NK-92 treated with Interleukin-12 subunit alpha and Interleukin-12 subunit beta, amount 100 ng/mL, for 24 hours (cell line): ENCODE measurements at places on chromosomes 3 and 15.

DNA sequence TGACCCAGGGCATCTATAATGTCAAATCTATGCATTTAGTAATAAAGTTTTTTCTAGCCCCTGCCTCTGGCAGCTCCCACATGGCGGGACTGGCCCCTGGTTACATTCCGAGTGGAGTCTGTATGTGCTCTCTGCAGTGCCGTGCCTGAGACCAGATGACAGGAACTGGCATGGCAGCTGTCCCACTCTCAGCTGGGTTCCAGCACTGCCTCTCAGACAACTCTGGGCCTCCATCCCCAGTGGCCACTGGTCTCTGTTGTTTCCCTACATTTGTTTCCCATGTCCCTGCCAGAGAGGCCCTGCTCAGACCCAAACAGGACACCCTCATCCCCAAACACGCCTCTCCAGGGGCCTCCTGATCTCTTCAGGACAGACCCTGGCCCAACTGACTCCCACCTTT, 109.3 kb downstream of the OCA2 start:
- no peak for DNase-seq

DNA sequence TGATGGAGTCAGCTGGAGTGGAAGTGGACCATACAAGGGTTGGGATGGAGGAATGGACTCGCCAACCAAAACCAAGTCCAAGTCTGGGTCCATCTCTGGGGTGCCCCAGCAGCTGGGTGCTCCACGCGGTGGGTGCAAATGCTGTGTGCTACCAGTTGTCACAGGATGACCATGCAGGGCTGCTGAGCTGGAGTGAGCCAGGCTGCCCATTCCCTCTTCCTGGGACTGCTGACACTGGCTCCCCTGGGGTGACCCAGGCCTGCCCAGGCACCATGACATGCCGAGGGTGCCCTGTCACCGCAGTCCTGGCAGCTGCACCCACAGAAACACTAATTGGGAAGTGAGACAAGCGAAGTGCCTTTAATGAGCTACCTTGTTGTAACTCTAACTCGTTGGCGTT, 140.2 kb downstream of the TPRA1 start:
- no peak for DNase-seq

DNA sequence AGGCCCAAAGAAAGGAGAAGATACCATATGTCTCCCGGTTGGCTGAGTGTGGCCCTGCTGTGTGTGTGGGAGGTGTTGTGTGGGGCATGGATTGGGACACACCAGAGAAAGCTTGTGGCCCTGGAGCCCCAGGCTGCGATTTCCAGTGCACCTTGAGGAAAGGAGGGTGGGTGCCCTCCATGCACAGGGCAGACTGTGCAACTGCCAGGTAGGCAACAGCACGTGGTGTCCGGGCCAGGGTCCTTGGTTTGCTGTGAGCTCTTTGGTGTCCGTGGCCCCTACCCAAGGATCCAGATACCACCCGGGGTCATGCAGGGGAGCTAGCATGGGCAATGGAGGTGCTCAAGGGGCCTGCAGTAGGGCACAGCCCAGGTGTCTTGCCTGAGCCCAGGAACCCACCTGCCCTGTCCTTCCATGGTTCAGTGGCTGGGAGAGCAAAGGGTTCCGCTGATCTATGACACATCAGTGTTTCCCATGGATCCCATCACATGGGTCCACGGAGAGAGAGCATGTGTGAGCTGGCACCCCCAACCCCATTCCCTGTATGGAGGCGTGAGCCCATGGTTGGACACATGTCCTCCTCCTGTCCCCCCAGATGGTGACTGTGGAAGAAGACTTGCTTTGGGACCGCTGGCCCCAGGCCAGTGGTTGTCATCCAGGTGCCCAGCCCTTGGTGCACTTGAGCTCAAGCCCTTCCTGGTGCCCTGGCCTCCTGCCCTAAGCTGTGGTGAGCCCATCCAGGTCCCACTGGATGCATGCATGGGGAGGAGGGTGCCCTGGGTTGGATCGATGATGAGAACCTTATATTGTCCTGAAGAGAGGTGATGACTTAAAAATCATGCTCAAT, 223.4 kb downstream of the SNRPN start:
- DNase-seq: no peak

GRCh38 chr3:141095546-141095937, 44.4 kb downstream of the SPSB4 start:
- no peak for DNase-seq

DNA sequence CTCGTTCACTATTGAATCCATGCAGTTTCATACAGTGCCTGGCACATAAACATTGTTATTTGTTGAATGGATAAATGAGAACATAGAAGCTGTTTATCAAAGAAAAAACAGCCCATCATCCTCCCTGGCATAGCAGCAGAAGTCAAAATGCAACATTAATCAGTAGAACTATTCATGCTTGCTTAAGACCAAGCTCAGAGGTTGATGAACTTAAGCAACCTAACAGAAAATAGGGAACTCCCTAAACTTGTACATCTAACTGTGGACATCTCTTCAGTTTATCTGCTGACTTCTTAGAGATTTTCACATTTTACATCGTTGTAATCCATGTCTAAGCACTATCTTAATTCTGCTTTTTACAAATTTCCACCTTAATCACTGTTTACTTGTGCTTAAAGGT, 29.2 kb downstream of the SENP8 start:
- DNase-seq: no peak

GRCh38 chr3:144051211-144051610, 79.6 kb downstream of the DIPK2A start:
- DNase-seq: no peak

DNA sequence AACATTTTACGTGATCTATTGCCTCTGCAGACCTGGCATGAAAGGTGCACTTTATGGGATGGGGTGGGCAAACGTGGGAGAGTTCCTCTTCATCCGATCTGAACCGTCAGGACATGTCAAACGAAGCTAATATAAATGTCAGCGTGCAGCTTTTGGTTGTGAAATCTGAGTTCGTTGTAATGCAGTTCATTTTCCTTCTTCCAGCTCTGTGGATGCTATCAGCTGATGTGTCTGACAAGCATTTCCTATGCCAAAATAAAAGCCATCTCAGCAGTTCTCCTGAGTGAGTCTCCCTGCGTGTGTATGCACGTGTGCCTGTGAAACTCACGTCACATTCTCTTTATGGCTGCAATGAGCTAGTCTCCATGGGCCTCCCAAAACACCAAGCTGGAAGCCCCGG, 512.3 kb downstream of the MCTP2 start:
- DNase-seq: no peak

DNA sequence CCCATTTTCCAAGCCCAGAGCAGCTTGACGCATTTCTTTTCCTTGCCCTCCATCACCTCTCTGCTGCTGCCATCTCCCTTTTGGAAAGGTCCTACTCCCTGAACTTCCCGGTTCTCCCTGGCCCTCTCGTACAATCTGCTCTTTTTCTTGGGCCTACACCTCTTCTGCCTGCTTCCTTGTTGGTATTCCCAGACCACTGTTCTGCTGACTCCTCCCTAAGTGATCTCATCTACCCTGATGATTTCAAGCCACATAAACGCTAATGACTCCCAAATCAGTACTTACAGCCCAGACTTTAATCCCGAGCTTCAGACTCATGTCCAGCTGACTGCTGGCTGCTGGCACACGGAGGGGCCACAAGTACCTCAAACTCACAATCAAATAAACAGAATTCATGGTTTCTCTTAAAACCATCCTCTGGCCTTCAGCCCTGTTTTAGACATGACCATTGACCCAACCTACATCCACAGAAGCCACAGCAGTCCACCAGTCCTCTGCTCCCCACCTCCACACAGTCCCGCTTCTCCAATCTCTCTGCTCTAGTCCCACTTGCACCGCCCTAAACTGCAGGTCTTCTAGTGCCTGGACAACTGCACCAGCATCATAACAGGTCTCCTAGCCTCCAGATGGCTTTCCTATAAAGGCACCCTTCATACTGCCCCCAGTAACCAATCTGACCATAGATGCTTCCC, 57.6 kb downstream of the AAGAB start:
- no peak for DNase-seq

- no peak for DNase-seq
These were observed 11.7 kb downstream of the MAP1A start for GRCh38 chr15:43529141-43529540.

GRCh38 chr15:47603026-47603425, 114.3 kb upstream of the SEMA6D start:
- no peak for DNase-seq

DNA sequence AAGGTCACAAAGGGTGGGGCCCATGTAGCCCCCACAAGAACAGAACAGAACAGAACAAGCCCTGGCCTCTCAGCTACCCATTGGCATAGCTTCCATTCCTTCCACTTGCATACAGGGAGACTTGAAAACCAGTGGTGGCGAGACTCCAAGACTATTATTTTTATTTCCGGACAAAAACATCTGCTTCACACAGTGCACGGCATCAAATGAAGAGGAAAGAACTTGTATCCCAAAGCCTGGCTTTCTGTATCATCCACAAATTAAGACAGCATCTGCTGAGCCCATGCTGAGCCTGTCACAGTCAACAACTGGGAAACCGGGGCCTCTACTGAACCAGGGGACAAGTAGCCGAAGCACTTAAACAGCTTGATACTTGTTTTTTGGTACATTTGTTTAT, 56.0 kb downstream of the CLEC3B start:
- DNase-seq: no peak

DNA sequence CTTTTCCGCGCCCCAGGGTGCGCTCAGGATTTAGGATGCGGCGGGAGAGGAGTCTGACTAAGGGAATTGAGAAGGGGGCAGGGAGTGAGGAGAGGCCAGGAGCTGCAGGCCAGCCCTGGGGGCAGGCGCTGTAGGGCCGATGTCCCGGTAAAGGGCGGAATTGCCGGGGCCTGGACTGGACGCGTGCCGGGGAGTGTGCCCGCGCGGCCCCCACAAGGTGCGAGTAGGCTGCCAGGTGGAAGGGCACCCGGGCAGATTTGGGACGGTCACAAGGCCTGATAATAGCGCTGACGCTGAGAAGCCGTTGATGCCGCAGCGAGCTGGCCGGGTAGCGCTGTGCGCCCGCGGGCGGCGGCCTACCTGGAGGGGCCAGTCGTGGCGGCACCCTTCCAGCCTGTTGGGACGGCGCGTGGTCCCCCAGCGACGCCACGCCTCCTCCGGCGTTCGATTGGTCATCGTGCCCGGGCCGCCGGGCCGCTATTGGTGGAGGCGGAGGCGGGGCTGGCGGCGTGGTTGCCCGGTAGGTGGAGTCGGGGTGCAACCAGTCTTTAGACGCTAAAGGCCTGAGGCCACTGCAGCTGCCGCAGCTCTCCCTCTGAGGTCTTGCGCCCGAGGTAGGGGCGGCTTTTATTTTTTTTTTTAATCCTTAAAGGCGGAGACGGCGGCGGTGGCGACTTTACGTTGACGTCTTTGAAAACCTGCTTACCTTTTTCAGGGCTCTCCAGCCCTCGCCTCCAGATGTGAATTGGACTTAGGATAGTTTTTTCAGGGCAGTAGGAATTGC, 903 bp downstream of the SLC25A38 start:
- no peak for DNase-seq

DNA sequence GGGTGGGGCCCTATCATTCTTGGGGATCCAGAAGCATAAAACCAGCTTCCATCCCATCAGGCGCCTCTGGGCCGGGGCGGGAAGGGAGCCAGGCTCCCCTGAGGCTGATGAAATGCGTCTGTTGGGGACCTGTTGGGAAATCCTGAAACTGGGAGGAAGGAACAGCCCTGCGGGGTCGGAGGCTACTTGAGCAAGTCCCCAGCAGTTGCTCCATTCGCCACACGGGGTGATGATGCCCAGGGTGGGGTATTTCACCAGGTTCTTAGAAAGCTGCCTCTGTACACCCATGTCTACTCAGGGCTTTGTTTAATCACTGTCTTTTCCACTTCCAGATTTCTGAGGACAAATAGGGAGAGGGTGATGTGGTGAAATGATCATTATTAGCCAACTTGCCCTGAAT, 25.4 kb upstream of the TSEN2 start:
- DNase-seq: no peak
